Astrocyte (in vitro differentiated cells and primary cell): ENCODE measurements at places on chromosomes 6 and 20. TPM values are rescaled to one million over a fixed set of nuclear protein-coding genes. Genes with fewer than 3 reads are reported as not detected.
A peak's percentile ranks its signal among the peaks of the same experiment; 100 is the strongest.

- no peak for DNase-seq
Measured at GRCh38 chr6:69180361-69181067, 545.4 kb downstream of the ADGRB3 start.

GRCh38 chr6:14281811-14282660, 164.5 kb downstream of the CD83 start:
- DNase-seq = no peak

DNA sequence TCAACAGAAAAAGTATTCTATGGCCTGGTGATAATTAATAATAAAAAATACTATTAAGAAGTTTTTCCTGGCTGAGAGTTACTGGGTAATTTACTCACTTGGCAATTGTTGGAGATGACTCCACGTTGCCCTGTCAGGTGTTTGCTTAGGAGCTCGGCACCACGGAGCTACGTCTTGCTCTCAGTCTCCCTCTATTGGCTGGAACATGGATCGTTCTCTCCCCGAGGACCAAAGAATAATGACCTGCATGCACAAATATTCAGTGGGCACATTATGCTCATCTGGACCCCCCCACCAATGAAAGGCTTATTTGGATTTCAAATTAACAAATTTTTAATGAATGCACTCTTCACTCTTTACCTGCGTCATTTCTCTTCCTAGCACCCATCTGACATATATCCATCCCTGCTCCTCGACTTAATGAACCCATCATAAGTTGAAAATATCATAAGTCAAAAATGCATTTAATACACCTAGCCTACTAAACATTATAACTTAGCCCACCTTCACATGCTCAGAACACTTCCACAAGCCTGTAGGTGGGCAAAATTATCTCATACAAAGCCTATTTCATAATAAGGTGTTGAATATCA, 71.0 kb upstream of the CD83 start:
- no peak for DNase-seq

DNA sequence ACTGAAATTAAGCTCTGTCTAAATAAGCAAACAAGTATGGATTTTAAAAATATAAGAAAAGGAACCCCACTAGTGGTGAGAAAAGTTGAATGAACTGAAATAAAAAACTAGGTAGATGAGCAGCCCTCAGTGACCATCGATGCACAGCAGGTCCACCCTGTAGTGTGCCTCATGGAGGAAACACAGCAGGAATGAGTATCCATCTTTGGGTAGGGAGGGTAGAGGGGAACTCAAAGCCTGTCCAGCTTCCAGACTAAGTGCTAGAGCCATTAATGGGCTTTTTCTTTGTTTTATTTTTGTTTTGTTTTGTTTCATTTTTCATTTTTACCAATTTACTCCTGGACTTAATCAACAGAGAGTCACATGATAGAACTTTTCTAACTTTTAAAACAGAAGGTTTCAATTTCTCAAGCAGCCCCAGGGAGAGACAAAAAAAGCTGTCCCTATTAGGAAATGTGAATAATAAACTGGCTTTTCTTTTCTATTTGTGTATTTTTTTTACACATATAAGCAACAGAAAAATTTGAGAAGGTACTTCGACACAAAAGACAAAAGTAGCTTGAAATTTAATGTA, 700.6 kb downstream of the HACE1 start:
- no peak for DNase-seq

DNA sequence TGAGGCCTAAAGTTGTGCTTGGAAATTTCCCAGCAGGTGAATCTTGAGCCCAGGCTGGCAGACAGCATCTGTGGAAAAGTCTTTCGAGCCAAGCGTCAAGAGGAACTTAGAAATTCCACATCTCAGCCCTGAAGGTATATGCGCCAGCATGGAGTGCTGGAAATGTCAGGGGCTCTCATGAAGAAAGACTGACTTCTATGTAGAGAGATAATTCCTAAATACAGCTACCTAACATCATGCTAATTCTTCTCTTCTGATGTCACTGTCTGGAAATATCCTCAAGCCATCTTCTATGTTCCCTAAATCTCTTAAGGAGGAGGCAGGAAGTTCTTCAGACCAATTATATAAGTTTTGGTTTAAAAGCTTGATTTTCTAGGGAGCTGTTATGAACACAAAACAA, 492.4 kb upstream of the MARCKS start:
- DNase-seq = peak; percentile 60

GRCh38 chr6:153099636-153100035, 31.4 kb downstream of the RGS17 start:
- DNase-seq = no peak

GRM4 gene
- 0.30 and 0.34 TPM in 2 replicates for total RNA-seq

- no peak for DNase-seq
Measured at GRCh38 chr6:156359912-156360311, 417.3 kb upstream of the ARID1B start.

GRCh38 chr6:163782436-163783003, 368.0 kb downstream of the QKI start:
- no peak for DNase-seq

GRCh38 chr6:131828951-131829350, 21.1 kb downstream of the ENPP1 start:
- DNase-seq = no peak
